ENCODE measurements at places on chromosomes 3 and 15. TPM values are rescaled to one million over a fixed set of nuclear protein-coding genes. Genes with fewer than 3 reads are reported as not detected.

DNA sequence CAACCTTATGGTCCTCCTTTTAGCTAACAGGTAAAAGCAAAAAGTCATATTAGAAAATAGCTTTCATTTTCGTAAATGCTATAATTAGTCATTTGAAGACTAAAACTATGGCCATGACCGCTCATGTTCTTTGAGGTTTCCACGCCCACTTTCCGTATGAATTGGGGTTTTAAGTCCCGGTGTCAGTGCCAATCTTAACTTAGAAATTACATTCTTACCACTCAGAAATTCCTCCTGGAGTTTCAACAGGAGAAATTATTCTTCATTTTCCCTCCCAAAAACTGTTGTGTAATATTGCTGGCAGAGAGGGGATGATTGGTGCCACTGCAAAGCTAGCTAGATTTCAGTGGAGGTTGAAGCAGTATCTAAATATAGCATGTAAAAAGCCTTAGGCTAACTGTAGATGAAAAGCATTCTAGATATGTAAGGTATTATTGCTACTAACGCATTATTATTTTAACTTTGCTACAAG, 71.0 kb upstream of the MDFIC2 start:
- DNase-seq, result no peak

DNA sequence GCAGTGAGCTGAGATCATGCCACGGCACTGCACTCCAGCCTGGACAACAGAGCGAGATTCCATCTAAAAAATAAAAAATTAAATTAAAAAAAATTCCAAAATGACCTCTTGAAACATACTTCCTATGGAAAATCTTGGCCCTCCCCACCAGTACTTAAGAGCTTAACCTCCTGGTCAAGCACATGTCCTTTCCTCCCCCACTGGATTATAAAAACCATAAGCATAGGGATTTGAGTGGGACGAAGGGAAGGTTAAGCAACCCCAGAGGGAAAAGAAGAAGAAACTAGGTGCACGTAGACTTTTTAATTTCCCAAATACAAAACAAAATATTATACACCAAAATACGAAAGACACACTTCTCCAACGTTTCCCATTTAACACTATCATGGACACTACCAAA, 25.3 kb downstream of the SLC4A7 start:
- no peak for DNase-seq

- no peak for DNase-seq
These were observed 282.3 kb downstream of the SLC9A9 start for GRCh38 chr3:143565951-143566350.

DNA sequence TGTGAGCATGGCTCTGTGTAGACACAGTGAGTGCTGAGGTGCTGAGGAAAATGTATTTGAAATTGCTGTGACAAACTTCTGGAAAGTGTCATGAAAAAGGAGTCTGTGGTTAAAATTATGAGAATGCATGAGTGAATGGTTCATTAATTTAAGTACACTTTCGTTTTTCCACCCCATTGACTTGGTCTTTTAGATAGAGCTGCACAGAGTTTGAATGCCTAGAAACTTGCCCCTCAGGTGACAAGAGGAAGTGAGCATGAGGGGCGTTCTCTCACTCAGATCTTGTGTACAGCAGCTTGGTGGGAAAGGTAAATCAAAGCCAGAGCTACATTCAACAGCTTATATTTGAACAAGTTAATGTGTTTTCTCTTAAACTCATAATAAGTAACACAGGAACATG, 296.8 kb downstream of the WDR72 start:
- DNase-seq, result no peak

- DNase-seq, result no peak
These were observed 374.7 kb downstream of the TUSC7 start for GRCh38 chr3:117084277-117084676.

GRCh38 chr3:11477407-11477911, 166.3 kb downstream of the VGLL4 start:
- DNase-seq, result peak; percentile 62

DNA sequence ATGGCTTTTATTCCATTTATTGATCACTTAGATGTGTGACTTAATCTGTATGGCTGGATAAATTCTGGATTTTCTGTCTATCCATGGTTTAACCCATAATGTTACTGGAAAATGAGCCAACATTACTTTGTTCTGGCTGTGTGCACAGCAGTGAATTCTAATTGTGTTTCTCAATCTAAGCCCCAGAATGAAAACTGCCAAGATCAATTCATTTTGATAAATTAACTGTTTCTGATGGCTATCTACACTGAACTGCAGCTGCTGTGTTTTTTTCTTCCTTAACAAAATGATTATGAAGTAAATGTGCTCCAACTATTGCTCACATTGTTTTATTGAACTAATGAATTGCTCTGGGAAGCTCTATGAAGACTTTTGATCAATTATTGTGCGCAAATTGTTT, 35.7 kb upstream of the CPB1 start:
- DNase-seq, result no peak

GOLGA8J gene
- total RNA-seq, result not detected

Data from Daoy (cell line).